ENCODE measurements at places on chromosomes 3 and 15. TPM values are rescaled to one million over a fixed set of nuclear protein-coding genes. Genes with fewer than 3 reads are reported as not detected.

CAPN3 gene
- total RNA-seq: 0.40 TPM

DNA sequence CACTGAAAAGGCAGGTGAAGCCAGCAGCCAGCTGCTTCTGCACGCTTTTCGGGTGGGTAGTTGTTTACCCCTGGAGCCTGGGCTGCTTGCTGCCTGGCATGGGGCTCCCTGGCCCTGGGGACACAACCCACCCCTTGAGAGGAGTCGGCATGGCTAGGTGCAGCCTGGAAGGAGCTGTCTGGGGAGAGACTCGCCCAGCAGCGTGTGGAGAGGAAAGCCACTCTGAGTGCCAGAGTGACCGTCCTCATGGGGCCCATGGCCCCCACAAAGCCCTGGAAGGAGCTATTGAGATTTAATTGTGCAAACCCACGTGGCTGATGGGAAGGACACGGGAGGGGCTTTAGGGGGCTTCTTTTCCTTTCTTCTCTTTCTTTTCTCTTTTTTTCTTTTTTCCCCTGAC is 137.5 kb downstream of the OPA1 start:
- DNase-seq: no peak

- no peak for DNase-seq
Observed at GRCh38 chr15:95624100-95624499, 706.4 kb upstream of the NR2F2 start.

DNA sequence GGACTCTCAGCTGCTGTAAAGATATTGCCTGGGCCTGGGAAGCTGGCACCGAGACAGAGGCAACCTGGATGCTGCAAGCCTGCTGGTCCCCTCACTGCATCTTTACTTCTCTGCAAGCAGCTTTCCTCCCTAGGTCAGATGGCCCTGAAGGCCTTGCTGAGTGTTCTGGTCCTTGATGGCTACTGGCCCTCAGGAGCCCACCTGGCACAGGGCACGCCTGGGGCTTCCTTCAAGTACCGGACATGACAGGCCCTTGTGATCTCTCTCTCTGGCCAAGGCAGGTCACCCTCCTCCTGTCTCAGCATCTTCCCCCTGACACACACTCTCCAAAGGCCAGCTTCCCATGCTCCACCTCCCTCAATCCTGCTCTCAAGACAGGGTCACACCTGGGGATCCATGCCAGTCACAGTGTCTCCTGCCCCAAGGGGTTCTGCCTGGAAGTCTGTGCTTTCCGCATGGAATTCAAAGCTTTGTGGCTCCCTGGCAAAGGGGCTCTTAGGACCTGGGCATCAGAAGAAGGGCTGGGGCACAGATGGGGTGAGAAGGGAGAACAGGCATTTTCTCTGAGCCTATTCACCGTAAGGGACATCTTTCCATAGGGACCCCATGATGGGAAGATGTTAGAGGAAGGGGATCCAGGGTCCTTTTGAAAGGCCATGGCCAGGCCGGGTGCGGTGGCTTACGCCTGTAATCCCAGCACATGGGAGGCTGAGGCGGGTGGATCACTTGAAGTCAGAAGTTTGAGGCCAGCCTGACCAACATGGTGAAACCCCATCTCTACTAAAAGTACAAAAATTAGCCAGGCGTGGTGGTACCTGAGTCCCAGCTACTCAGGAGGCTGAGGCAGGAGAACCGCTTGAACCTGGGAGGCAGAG is 4.7 kb upstream of the PAQR5 start:
- DNase-seq: no peak

EPHB3 gene
- 23.1 TPM for total RNA-seq

DNA sequence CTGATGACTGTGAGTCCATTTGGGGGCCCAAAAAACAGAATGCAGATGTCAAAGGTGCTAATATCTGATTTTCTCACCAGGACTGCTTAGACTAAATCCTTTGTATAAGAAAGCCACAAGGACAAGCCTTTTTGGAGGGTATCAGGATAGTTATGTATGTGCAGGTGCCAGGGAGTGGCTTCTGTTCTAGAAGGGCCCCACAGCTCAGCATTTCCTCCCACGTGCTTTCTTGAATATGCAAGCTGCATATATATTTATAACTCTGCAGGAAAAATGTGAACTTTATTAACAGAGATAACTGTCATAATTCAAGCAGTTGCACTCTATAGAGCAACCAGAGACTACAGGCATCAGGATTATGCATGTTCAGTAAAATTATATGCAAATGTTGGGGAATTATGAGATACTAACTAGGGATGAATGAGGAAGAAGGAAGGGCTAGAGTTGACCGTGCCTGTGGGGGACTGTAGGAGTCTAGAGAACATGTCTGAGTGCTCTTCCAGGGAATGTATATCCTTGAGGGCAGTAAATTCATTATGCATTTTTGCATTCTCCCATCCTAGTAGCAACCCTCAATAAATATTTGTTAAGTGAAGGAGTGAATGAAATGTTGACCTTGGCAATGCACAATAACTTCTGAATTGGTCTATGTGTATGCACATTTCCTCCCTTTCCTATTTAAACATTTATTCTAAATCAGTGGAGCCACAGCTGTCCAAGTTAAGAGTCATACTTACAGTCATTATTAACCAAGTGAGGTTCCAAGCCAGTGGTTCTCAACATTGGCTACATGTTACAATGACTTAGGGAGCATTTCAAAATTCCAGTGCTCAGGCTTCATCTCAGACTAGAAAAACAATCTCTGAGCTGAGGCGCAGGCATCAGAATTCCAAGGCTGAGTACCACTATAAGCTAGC is 94.8 kb upstream of the ANKRD28 start:
- DNase-seq: peak; percentile 10

GRCh38 chr15:61173899-61174689 is 55.0 kb downstream of the RORA start:
- peak; percentile 2 for DNase-seq

CCRL2 gene
- 6.0 TPM for total RNA-seq

GOLGA8M gene
- total RNA-seq: 0.51 TPM

DNA sequence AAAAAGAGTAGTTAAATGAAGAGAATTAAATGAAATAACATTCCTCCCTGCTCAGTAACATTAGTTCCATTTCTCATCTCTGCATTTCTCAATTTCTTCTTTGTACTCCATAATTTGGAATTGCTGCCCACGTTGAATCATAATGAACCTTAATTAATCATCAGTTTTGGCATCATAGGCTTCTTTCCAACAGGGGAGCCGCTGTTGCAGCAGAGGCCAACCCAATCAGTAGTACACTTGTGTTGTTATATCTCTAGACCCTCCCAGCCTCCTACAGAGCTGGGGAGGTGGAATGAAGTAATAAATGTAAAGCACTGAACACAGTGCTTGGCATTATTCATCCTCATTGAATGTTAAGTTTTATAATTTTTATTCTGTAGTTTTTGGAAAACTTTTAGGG is 240.7 kb downstream of the CHST2 start:
- DNase-seq: no peak

GOLGA6L7 gene
- not detected for total RNA-seq

DNA sequence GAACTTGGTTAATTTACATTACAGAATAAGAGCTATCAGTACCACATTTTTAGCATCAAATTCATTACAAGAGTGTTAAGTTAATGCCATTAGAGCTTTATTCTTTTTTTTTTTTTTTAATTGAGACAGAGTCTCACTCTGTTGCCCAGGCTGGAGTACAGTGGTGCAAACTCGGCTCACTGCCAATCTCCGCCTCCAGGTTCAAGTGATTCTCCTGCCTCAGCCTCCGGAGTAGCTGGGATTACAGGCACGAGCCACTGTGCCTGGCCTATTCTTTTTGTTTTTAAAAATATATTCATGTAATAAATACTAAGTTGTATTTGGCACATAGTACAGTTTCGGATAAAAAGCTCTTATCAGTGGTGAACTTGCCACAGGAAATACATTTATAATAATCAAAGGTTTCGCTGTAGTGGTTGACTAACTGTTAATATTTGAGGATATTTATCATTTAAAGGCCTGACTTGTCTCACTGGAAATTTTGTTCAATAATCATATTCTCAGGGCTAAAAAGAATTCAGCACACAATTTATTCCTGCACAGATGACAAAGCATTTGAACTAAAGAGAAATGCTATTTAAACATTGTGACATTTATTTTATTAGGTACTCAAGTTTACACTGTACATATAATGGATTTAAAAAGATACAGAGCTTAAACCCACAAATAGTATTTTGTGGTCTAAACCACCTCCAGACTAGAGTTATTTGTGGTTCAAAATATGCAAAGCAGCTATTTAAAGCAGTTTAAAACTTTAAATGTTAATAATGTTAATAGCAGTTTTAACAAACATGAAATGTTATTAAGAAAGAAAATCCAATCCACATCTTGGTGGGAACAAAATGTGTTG is 6.1 kb upstream of the LEKR1 start:
- DNase-seq: no peak

All from PC-3 (cell line).